ENCODE measurements at places on chromosomes 6 and 20.

DNA sequence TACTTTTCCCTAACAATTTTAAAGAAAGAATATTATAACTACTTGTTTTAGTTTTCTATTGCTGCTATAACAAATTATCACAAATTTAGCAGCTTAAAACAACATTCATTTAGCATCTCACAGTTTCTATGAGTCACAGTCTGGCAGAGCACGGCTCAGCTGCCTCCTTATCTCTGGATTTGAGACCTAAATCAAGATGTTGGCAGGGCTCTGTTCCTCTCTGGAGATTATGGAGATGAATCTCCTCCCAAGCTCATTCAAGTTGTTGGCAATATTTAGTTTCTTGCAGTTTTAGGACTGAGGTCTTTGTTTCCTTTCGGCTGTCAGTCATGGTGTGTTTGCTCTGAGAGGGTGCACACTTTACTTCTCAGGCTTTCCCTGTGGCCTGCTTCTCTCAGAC is 1065.8 kb upstream of the EYS start:
- DNase-seq, result no peak

GRCh38 chr6:35717449-35718374 is 19.1 kb upstream of the ARMC12 start:
- no peak for DNase-seq

GRCh38 chr6:157946865-157947532 is 34.7 kb upstream of the SYNJ2 start:
- DNase-seq, result no peak

DNA sequence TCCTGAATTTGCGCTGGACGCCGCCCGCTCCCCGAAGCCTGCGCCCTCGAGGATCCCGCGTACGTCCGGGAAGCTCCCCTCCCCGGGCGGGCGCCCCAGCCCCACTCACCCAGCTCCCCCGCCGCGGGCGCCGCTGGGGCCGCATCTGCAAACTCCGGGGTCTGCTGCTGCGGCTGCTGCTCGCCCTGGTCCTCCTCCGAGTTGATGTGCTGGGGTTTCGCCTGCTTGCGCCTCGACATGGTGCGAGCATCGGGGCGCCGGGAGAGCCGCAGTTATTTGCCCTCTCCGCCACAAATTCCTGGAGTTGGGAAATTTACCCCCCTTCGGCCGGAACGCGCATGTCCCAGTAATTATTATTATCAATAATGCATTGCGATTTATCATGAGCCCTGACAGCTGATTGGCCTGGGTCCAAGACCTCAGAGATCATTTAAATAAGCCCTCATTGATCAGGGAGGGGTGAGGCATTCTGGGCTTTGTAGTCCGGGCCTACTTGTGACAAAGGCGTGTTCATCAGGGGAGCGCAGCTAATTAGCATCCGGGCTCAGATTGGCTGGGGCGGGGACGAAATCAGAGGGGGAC is at the start of gene SALL4:
SALL4 (minus strand) TSS at position 352 of the 582 bp plus-strand sequence; CDS start at position 239, 113 bp downstream.
- DNase-seq, result no peak

GRCh38 chr6:7157752-7158616 is 50.2 kb downstream of the RREB1 start:
- DNase-seq, result no peak

- no peak for DNase-seq
These were observed 275.8 kb upstream of the RUNX2 start for GRCh38 chr6:45052325-45052724.

DNA sequence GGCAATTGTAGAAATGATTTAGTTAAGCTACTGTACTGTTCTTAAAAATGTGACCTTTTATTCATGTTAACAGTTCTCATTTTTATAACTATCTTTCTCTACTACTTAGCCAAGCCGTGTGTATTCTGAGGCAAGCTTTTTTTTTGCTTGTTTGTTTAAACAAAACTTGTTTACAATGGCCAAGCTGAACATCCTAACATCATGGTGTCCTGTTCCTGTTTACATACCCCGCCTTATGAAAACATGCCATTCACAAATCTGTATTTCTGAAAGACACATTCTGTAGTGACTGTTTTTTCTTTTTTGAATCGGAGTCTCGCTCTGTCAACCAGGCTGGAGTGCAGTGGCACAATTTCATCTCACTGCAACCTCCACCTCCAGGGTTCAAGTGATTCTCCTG is 140.9 kb downstream of the NCOA3 start:
- DNase-seq, result no peak

GRCh38 chr6:38968702-38969149 is 79.9 kb upstream of the GLP1R start:
- DNase-seq, result no peak

DNA sequence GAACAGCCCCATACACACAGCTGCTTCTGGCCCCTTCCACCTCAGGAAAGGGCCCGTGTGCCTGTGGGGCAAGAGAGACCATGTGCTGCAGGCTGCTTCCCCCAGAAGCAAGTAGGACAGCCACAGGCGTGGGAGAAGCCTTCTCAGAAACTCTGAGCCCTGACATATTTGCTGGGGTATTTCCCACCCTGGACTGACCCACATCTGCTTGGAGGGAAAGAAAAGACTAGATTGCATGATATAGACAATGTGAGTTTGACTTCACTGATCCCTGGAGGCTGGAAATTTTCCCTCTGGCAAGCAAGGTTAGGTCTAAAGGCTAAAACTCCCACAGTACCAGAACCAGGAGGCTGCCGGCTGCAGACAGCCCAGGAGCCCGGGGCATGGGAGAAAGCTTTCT is 213.3 kb upstream of the SSTR4 start:
- no peak for DNase-seq

GRCh38 chr6:42962502-42963178 is 2.1 kb downstream of the GNMT start:
- no peak for DNase-seq

GRCh38 chr20:20755674-20756319 is 43.4 kb upstream of the RALGAPA2 start:
- no peak for DNase-seq

DNA sequence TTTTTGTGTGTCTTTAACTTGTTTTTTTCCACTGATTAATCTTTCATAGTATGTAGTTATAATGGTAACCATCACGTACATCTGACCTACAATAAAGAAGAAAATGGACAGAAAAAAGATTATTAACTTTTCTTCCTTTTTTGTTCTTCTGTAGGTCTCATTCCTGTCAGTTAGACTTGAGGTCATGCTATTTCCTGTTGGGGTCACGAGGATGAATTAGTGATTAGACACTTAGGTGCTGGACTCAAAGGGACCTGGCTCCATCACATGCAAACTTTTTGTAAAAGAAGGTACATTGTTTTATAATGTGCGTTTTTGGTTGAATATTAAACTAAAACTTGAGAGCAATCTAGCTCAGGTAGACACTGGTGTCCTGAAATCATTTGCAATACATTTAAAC is 14.8 kb downstream of the MARCKS start:
- DNase-seq, result no peak

DNA sequence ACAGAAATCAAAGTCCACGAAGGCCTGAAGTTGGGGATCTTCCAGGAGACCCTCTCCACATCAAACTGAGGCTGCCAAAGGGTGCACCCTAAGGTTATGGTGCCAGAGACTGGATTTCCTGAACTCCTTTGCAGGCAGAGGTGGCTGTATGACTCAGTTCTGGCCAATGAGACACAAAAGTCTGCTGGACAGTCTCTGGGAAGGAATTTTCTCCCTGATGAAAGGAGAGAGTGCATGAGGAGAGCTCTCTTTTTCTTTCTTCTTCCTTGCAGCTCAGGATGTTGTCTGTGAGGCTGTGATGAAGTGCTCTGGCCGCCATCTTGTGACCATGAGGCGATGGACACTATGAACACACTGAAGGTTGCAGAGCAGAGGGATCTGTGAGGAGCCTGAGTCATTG is 85.2 kb downstream of the MDGA1 start:
- no peak for DNase-seq

- no peak for DNase-seq
These were observed 9.7 kb downstream of the CNBD2 start for GRCh38 chr20:35978041-35978513.

DNA sequence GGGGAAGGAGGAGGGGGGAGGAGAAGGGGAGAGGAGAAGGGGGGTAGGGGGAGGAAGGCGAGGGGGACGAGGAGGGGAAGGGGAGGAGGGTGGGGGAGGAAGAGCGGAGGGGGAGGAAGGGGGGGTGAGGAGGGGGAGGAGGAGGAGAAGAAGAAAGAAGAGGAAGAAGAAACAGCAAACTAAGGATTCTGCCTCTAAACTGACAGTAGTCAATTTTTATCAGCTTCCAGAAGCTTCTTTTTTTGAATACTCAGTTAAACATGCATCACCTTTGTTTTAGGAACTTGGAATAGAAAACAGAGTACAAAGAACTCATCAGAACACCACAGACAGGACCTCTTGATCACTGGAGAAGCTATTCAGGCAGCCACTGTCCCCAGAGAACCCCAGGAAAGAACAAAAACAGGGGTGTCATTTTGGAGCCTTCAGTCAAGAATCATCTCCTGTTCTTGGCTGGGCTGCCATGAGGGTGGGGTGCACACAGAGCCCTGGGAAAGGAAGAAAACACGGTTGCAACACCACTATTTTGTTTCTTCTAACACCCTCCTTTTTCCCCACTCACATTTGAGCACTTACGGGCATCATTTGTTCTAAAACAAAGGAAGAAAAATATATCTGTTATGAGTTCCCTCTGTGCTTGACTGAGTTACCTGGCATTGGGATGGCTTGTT is 67.4 kb downstream of the TMEM170B start:
- DNase-seq, result no peak

DNA sequence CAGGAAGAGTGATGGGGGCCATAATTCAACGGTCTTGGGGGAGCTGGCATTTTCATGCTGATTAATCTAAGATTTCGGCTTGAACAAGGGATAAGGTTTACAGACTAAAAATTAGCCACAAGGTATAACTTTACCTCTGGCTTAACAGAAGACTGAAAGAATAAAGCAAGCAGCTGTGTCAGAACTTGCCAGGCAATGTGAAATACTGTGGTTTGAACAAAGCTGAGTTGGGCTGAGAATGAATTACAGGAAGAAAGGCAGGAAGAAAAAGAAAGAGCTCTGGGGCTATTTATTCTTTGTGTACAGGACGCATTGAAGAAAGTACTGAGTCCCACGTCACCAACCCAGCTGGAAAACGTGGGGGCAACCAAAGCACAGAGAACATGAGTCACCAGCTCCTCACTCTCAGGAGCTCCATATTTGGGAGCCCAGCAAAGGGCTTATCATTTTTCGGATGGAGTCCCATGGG is 121.5 kb upstream of the NEDD9 start:
- DNase-seq, result peak; percentile 69

DNA sequence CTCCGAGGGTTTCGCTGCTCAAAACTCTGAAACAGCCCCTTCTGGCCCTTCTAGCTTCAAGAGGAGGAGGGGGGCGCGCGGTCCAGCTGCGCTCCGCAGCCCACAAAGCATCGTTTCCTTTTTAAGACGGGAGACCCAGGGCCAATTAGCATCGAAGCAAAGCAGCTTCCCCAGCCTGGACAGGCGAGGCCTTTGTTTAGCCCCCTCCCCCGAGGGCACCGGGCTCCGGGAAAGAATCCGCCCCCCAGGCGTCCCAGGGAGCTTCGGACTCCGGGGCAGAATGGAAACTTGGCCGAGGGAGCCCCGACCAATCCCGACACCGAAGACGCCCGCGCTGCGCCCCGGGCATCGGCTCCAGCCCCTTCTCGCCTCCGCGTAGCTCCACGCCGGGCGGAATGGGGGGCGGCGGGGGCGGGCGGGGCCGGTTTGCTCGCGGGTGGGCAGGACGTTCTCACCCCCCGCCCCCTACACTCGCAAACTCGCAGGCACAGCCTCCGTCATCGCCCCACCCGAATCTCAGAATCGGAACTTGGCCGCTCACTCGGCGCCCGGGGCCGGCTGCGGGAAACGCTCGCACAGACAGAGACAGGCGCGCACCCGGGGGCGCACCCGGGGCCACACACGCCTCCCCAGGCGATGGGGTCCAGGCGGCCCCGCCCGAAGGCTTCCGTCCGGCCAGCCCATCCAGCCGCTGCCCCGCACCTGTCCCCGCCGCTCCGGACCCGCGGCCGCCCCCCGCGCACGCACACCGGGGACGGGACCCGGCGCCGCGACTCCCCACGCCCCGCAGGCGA is 628 bp downstream of the NKAIN4 start:
- DNase-seq, result no peak

DNA sequence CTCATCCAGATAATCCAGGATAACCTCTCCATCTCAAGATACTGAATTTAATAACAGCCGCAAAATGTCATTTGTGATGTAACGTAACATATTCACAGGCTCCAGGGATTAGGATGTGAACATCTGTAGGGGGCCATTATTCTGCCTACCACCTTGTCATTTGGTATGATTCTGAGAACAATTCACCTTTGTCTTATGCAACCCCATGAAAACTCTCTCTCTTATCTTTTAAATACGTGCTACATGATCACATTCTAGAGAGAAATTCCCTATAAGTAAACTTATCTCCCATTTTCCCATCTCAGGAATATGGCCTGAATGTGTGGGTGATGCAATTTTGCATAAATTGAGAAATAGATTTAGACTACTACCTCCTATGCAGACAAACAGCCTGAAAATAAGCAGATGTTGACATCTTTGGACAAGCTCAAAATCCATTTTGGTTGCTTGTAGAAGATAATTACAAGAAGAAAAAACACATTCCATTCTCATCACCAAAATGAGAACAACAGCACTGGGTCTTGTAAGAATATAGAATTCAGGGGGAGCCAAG is 255.4 kb upstream of the STXBP5 start:
- no peak for DNase-seq

- no peak for DNase-seq
These were observed 15.6 kb downstream of the RMND1 start for GRCh38 chr6:151436300-151436699.

- DNase-seq, result no peak
These were observed 58.7 kb downstream of the VEGFA start for GRCh38 chr6:43828711-43829110.

GRCh38 chr6:30685157-30686008 is 1.1 kb downstream of the PPP1R18 start:
- DNase-seq, result peak; percentile 22

DNA sequence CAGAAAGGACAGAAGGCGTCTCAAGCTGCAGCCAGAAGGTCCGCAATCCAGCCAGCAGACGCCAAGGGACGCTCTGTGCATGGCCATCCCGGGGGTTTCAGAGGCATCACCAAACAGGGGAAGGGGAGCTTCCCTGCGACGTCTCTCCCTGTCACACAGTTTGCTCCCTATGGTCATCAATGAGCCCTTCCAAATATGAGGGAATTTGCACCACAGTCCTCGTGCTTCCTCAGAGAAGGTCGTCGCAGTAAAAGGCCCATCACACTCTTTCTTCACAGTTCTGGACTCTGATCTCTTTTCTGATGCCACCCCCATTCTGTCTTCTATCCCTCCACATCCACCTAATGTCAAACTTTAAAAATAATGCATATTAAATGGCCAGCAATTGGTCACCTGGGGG is 10.2 kb upstream of the FOXC1 start:
- no peak for DNase-seq

DNA sequence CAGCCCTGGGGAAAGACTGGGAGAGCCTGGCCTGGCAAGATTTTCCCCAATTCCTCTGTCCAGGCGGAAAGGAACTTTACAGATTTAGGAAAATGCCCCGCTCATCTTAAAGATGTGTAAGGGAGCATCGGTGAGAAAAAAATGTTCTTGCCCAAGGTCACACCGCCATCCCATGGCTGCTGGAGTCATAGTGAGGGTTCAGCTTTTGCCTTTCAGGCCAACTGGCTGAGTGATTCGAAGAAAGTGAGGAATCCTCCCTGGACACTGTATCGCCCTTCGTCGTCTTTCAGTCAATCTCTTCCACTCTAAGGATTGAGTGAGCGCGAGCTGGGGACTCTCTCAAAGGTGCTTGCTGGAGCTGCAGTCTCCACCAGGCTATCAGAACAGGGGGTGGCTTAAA is 1.4 kb downstream of the WFDC2 start:
- no peak for DNase-seq

- DNase-seq, result no peak
These were observed 176.5 kb downstream of the CENPW start for GRCh38 chr6:126516411-126516810.

GRCh38 chr6:44039839-44040350 is 87.4 kb downstream of the MRPL14 start:
- no peak for DNase-seq

Data from stimulated activated CD4-positive, alpha-beta T cell treated with anti-CD3 and anti-CD28 coated beads, Interleukin-4, amount 100 ng/mL, for 1 hour (primary cell).